ENCODE measurements at places on chromosomes 2 and 18.

- DNase-seq: peak; percentile 4
Observed at GRCh38 chr18:62282188-62282629, 42.9 kb upstream of the TNFRSF11A start.

DNA sequence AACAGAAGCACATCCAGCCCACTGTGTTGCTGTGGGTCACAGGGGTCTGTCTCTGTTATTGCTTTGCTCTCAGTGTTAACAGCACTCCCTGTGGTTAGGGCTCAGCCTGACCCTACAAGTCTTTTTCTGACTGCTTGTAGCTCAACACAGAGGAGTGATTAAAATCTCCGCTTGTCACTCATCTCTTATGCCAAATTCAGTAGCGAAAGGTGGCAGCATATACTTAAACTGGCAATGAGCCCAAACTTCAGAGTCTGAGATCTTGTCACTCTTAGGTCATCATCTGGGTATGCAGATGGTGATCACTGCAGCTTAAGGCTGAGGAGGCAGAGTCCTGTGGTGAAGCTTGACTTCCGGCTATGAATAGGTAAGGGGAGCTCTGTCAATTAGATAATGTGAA, 63.3 kb upstream of the CSRNP3 start:
- DNase-seq: no peak

DNA sequence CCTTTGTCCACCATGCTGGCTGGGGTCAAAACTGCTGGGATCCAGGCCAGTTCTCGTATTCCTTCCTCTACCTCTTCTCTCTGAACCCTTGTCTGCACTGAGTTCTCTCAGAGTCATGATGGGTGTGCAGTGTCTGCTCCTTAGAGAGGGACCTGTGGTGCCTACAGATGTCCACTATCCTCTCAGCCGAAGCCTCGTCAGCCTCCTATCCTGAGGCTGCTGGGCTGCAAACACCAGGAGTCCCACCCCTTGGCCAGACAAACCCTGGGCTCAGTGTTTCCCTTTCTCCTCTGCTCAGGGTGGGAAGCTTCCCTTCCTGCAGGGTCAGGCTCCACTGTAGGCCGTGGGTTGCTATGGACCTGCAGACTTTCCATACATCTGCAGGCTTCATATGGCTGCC, 2.3 kb downstream of the INPP5D start:
- DNase-seq: no peak

GRCh38 chr2:190459881-190460280, 51.7 kb downstream of the MFSD6 start:
- DNase-seq: no peak

DNA sequence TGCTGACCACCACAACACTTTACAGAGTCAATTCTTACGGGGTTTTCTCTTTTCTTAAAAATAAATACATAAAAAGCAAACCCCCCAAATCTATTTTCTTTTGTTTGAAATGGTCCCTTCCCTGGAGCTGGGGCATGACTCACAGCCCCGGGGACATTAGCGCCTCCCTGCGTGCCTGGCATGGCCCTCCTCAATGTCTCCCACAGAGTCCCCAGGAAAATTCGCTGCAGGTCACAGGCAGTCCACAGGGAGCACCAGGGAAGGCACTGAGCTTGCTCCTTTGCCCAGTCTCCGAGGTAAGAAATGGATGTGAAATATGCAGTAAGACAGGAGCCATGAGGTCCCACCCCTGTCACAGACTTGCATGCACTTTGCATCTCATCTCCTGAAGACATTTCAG, 142.5 kb downstream of the LAMA1 start:
- no peak for DNase-seq

DNA sequence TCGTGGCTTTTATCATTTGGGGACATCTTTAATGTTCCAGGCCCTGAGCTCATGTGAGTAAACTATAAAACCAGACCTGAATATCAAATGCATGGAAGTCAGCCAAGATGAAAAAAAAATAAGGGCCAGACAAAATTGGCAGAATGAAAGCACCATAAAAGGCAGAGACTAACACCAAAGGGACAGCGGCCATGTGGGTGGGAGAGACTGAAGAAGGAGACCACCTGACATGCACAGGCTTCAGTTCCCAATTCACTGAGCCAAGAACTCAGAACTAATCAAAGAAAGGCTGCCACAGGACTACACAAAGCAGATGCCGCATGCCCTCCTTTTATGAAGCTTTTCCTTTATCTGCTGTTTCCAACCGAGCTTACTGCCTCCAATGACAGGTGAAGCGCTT, 267.1 kb downstream of the RAD51AP2 start:
- no peak for DNase-seq

DNA sequence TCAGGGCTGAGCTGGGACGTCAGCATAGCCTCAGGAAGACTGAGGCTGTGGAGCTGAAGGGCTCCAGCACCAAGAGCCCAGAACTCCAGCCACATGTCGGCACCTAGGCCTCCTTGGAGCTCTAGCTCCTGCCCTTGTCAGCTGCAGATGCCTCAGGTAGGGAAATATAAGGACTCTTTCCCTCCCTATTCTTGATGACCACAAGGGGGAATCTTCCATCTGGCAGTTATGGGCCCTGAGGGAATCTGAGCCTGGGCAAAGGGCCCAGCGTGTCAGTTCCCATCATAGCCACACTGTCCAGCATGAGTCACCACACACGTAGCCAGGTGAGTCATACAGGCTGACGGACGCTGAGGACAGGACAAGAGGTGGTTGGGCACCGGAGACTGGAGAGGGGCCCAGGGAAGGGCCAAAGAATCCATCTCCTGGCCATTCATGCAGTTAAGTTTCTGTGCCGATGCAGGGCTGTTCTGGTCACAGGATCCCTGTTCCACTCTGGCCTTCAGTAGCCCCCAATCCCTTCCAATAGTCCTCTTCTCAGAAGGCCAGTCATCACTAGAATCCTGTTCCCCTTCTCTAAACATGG, 1.8 kb downstream of the MPV17 start:
- peak; percentile 95 for DNase-seq

DNA sequence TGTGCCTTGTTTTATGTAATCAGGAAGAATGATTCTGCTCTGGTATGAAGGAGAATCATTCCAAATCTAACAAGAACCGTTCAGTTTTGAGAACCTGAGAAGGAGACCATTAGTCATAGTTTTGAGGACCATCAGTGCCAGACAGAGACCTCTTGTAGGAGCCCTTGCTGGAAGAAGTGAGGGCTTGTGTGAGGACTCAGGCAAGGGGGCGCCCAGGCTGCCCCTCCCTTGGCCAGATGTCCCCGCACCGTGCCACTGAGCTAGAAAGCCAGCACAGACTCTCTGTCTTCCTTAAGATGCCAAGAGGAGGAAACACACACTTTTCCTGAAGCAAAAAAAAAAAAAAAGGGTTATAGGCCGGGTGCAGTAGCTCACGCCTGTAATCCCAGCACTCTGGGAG, 55.7 kb upstream of the SLC39A10 start:
- DNase-seq: no peak

- peak; percentile 3 for DNase-seq
Observed at GRCh38 chr2:45778720-45779171, 127.3 kb downstream of the PRKCE start.

DNA sequence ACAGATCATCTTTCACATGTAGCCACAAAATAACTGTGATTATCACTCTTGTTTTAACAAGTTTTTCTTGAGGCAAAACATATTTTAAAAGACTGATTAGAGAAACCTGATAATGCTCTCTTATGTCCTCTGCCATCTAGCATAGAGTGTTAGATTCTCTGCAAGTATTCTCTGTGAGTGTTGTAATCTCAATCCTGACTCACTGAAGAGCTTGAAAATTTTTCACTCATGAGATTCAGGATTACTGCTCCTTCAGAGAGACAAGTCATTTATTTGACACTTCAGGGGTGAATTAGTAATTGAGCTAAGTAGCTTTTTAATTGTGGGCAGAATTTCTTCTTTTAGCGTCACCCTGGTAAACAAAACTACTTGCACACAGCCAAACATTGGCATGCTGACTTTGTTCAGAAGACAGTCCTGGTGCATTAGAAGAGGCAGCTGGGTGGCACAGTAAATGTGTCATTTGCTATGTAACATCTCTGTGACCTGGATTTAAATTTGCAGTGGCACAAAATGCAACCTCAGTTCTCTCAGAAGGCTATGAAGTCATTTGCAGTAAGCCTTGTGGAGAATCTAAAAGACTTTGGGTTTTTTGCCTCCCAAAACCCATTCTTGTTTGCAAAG, 172.9 kb downstream of the LRP1B start:
- no peak for DNase-seq

GRCh38 chr2:925309-925708, 25.3 kb upstream of the SNTG2 start:
- DNase-seq: no peak

GRCh38 chr2:151021747-151022452, 239.8 kb downstream of the RBM43 start:
- no peak for DNase-seq

DNA sequence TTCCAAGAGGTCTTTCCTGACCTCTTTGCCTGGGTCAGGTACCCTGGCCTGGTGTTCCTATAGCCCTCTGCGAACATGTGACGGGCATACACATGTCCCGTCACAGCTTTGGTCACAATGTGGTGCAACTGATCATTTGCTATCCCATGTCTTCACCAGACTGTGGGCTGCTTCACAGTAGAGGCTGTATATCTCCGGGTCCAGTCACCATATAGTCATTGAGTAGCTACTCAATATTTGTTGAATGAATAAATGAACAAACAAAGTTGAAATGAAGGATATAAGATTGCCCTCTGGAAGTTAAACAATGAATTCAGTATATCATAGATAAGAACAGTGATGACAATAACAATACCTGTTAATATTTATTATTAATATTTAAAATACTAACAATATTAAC, 16.8 kb downstream of the AOX1 start:
- DNase-seq: no peak

- DNase-seq: no peak
Observed at GRCh38 chr2:102489646-102490045, 16.6 kb downstream of the SLC9A4 start.

GRCh38 chr2:98759338-98759737, 28.4 kb upstream of the MGAT4A start:
- DNase-seq: no peak

DNA sequence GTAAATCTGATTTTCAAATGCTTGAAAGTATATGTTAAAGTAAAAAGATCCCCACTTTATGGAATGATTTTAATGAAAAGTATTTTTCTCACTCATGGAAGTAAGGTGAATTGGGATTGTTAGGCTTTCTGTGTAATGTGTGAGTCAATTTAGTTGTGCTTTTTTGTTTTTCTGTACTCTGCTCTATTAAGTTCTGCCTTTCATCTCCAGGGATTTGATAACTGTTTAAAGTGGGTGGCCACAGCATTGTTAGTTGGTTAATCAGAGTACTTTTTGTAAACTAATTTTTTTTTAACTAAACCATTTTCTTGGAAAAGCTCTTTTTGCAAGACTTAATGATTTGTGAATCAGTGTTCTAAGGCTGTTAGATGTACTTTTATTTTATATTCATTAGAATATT, 76.8 kb downstream of the ABI2 start:
- no peak for DNase-seq

DNA sequence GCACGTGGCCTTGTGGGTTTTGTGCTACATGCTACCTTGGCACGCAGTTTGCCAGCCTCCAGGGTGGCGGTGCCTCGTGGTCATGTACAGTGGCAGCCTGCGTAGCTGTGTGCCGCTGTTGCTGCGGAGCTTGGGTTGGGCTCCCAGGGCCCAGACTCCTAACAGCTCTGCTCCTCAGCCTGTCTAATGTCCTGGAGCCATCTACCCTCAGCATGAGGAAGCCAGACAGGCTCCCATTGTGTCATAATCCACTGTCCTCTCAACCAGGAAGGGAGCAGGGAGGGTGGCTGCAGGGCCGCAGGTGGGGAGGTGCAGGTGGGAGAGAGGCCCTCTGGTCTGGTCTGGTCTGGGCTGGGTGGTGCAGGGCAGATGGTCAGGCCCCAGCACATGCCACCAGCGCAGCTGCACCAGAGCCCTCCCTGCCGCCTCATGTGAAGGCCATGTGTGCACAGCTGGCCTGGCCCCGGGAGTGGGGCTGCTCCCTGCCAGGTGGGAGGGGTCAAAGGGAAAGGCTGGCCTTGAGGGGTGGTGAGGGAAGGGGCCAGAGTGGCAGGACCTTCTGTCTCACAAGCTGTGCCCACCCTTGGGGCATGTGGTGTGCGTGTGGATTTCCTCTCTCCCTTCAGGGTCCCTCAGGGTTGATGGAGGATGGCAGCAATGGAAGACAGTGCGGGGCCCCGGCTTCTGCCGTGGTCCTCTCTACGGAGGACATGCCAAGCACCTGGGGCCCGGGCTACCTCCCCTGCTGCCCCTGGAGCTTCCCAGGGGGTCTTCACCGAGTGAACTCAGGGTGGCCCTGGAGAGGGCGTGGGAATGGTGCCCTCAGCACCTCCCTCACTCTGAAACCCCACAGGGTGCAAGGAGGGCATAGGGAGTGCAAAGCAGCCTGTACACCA, 4.8 kb downstream of the ATOH8 start:
- DNase-seq: no peak

GRCh38 chr2:86003967-86004366, 101.7 kb downstream of the POLR1A start:
- no peak for DNase-seq

DNA sequence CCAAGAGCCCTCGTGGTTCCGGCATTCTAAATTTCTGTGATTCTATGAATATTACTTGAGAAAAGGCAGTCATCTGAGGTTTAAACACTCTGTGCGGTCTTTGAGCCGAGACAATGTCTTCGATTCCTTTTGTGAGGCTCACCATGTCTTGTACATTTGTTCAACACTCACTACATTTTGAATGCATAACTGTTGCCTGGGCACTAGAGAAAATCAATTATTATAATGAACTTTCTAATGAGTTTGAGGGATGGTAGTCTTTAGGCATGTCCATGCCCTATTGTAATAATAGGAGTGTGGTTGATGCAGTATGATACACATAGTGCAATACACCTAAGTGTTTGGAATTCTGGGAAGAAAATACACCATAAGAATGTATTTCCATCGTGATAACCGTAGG, 703.4 kb downstream of the MBD2 start:
- DNase-seq: no peak

DNA sequence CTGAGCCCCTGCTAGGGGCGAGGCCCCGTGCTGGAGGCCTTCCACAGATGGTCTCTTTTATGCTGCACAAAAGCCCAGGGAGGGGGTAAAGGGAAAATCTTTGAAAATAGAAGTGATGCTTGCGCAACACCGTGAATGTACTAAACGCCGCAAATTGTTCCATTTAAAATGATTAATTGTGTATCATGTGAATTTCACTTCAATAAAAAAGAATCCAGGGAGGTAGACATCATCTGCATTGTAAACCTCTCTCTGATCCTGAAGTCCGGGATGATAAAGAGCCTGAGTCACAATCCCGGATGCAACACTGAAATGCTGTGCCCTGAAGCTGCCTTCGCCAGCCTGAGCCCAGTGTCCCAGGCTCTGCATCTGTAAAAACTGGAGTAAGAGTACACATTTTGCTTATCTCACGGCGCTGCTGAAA, 107.7 kb upstream of the PPP1CB start:
- no peak for DNase-seq

GRCh38 chr2:180319586-180320405, 312.7 kb upstream of the CWC22 start:
- no peak for DNase-seq

GRCh38 chr2:151437630-151438029, 27.9 kb downstream of the RIF1 start:
- peak; percentile 0 for DNase-seq

- DNase-seq: no peak
Observed at GRCh38 chr18:68441241-68441640, 273.7 kb downstream of the TMX3 start.
